Activated T-helper 1 cell treated with anti-CD3 and anti-CD28 coated beads, Interleukin-12 subunit alpha, Interleukin-12 subunit beta, Interleukin-2, Interleukin-4 antibody, amounts not matched to agents 30 ng/mL and 10 ng/mL and 1 ng/mL, durations not matched to agents 14 hours and 24 hours and 36 hours (primary cell): ENCODE measurements at places on chromosomes 3 and 15.

- DNase-seq, result peak; percentile 10
Observed at GRCh38 chr3:56980798-56981390, 79.6 kb upstream of the SPATA12 start.

- DNase-seq, result no peak
Observed at GRCh38 chr3:150254309-150254708, 153.8 kb upstream of the TSC22D2 start.

- DNase-seq, result no peak
Observed at GRCh38 chr3:172142051-172142863, 102.9 kb downstream of the FNDC3B start.

GRCh38 chr15:37124331-37124730 lies 24.0 kb upstream of the MEIS2 start:
- no peak for DNase-seq

GRCh38 chr15:42800731-42801474 lies 64.0 kb upstream of the CDAN1 start:
- DNase-seq, result no peak

DNA sequence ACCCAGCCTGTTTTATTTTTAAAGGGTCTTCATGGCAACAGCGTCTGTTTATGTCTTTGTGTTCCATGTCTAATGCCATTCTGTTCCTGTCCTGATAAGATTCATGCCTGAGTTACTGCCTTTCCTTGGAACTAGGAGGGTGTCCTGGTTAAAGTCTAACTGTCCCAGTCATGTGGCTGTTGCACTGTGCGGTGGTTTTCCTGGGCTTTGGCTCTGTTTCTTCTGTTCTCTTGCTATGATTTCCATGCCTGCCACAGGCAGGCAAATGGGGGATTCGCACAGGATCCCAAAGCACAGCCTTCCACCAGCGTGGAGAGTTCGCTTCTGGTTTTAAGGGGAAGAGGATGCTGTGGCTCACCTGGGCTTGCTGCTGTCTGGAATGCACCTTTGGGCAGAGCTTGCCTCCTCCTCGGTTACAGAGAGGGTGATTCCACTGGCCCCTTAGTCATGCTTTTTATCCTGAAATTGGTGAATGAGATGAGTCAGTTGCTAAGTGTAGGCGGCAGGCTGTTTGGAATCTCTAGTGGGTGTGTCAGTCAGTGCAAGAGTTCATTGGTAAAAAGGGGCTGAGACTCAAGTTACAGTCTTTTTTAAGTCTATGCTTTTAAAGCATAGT lies 86.8 kb downstream of the CCK start:
- no peak for DNase-seq

DNA sequence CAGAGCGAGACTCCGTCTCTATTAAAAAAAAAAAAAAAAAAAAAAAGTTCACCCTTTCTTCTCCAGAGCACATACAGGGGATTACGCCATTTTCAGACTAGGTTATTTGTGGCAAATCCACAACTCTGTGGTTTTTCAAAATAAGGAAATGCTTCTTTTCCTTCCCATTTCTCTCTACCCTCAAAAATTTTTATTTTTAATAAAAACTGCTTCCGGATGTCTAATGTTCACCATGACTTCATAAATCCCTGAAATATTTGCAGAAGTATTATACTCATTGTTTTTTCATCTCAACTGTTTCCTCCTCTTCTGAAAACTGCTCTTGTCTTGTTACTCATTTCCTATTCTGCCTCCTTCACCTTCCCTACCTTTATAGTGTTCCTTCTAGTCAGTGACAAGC lies 45.0 kb upstream of the SLC12A8 start:
- DNase-seq, result no peak

GRCh38 chr3:61573441-61573840 lies 12.1 kb downstream of the PTPRG start:
- DNase-seq, result no peak

DNA sequence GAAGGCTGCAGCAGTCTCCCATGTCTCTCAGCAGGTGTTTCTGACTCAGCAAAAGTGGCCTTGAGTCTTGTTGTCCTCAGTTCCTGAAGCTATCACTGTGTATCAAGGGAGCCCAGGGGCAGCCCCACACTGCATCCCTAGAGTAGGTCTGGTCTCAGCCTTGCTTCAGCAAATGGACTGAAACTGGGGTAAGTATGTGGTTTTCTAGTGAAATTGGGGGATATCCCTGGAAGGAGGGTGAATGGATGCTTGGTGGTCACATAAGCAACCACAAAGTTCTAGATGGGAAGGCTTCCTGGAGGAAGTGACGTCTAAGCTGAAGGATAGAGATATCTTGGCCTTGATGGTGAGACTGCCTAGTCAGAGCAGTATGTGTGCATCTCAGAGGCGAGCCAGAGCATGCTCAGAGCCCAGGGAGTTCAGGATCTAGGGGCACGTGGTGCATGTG lies 38.4 kb downstream of the TMEM158 start:
- DNase-seq, result no peak

- DNase-seq, result no peak
Observed at GRCh38 chr3:38022896-38023709, 6.3 kb downstream of the PLCD1 start.

GRCh38 chr3:33505027-33505426 lies 64.8 kb upstream of the UBP1 start:
- no peak for DNase-seq

DNA sequence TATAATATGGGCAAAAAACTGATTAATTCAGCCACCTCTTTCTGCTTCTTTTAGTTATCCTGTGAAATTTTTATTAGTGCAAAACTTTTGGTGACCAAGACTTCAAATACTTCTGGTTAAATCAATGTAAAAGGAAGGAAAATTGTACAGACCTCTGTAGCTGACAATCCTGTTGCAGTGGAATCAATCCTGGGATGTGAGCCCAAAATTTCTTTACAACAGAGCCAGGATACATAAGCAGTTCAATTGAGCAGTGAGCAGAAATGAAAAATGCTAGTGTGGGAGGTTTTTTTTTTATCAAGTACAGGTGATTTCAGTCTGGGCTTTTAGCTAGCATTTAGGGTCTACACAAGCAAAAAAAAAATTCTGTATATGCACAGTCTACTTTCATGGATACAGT lies 398.0 kb downstream of the OTOL1 start:
- no peak for DNase-seq

- DNase-seq, result no peak
Observed at GRCh38 chr15:34722439-34722836, 32.4 kb downstream of the GJD2 start.

DNA sequence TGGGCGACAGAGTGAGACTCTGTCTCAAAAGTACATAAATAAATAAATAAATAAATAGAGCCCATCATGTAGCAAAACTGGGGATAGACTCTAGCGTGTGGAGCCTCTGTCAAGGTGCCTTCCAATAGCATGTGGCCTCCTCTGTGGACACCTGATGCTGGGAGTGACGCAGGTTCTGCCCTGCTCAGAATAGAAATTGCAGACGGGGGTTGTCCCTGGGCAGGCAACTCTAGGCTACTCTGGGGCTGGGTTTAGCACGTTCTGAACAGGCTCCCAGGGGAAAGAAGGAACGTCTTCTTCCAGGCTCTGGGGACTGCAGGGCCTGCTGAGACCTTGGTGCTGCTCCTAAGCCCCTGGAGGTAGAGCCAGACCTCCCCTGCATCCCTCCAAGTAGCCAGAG lies 65.3 kb downstream of the EPHB3 start:
- DNase-seq, result no peak

- DNase-seq, result no peak
Observed at GRCh38 chr3:170863816-170864215, 6.2 kb downstream of the RPL22L1 start.

- DNase-seq, result no peak
Observed at GRCh38 chr15:43509660-43510199, 7.7 kb upstream of the MAP1A start.

GRCh38 chr15:74723754-74724334 lies 1.5 kb downstream of the CYP1A1 start:
- DNase-seq, result no peak

DNA sequence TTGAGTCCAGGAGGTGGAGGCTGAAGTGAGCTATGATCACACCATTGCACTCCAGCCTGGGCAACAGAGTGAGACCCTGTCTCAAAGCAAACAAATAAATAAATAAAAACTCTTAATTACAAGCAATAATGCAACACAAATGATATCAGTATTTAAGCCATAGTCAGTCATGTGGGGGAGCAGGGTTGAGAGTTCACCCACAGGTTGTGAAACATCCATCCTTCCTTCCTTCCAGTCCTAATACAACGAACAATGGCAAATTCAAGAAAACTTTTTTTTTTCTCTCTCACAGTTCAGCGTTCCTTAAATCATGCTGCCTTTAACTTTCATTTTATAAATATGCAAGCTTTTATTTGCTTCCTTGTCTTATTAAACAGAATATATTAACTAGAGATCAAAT lies 24.1 kb downstream of the ZNF592 start:
- no peak for DNase-seq

DNA sequence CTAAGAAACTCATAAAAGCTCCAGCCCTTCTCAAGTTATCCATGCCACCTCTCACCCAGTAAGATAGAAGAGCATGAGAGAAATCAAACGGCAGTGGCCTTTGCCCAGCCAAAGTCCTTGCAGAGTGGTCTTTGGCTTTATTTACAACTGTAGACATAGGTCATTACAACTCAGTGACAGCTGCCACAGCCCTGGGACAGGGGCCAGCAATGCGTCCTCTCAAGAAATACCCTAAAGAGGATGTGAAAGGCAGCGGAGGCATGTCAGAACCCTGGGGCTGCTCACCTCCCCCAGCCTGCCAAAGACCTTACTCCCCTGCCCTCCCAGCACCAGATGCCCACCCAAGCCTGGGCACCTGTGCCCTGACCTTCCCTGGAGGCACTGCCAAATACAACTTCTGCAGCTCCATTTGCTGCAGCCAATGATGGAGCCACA lies 6.3 kb downstream of the ACAA1 start:
- DNase-seq, result no peak

DNA sequence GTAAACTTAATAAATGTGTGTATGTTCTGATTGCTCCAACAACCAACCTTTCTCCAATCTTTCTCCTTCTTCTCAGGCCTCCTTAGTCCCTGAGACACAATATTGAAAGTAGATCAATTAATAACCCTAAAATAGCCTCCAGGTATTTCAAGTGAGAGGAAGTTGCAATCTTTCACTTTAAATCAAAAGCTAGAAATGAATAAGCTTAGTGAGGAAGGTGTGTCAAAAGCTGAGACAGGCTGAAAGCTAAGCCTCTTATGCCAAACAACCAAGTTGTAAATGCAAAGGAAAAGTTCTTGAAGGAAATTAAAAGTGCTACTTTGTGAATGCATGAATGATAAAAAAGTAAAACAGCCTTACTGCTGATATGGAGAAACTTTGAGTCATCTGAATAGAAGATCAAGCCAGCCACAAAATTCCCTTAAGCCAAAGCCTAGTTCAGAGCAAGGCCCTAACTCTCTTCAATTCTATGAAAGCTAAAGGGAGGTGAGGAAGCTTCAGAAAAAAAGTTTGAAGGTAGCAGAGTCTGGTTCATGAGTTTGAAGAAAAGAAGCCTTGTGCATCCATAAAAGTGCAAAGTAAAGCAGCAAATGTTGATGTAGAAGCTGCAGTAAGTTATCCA lies 38.6 kb downstream of the CCDC80 start:
- no peak for DNase-seq

GRCh38 chr3:30289324-30289723 lies 317.1 kb upstream of the TGFBR2 start:
- no peak for DNase-seq

DNA sequence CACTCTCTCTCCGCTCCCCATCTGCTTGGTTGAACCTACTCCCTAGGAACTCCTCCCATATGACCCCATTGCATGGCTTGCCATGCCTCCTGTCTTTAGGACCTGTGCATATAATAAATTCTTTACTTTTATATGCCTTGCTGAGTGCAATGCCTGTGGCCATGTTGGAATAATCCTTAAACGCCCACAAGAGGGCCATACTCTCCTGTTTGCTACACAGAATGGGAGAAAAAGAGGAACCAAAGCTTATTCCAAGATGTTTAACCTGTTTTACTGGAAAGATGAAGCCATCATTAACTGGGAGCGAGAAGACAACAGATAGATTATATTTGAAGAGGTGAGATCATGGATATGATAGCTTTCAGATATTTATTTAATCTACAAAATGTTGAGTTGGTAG lies 1097.8 kb downstream of the NAALADL2 start:
- no peak for DNase-seq

GRCh38 chr3:170542704-170543103 lies 43.2 kb downstream of the SLC7A14 start:
- no peak for DNase-seq
